Spinal cord (tissue), 10 donors: ENCODE measurements at places on chromosomes 2 and 18.
A peak's percentile ranks its signal among the peaks of the same experiment; 100 is the strongest.

DNA sequence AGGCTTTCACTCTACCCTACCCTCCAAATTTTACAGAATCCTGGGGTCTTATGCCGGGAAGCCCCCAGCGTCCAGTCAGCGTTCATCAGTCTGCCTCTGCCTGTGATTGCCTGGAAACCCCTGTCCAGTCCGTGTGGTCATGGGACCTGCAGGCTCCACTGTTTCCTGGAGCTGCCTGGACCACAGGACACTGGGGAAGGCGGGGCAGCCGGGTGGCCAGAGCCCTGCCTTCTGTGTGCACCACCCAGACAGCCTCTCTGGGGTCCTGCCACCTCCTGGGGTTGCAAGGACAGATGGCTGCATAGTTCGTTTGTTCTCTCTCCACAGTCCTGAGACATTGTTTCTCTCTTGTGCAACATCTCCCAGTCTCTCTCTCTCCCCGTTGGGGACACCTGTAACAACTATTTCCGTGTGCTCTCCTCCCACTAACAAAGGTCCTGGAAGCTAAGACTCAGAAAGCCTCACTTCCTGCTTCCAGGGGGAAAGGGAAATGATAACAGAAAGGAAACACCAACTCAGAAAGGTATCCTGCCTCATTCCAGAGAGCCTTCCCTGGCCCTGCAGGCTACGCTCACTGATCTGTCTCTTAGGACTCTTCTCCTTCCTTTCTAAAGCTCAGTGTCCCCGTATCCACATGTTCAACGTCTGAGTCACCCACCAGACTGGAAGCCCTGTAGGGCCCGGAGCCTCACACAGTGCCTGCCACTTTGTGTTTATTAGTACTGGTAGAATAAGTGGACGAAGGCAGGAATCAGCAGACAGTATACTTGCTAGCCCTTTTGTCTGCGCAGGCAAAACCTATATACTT, 192.8 kb upstream of the RAB12 start:
- no peak for DNase-seq

- DNase-seq = peak; percentile 18
These were observed 215.6 kb upstream of the MAP2 start for GRCh38 chr2:209208211-209208610.

- DNase-seq = no peak
These were observed 45.1 kb upstream of the ZBTB7C start for GRCh38 chr18:48454261-48454757.

DNA sequence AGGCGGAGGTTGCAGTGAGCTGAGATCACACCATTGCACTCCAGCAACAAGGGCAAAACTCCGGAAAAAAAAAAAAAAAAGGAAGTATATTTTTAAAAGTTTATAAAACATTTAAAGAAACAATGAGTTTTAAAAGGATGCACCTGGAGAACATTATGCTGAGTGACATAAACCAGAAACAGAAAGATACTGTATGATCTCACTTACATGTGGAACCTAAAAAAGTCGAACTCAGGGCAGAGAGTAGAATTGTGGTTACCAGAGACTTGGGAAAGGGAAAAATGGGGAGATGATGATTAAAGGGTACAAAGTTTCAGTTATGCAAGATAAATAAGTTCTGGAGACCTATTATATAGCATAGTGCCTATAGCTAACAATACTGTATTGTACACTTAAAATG, 52.8 kb upstream of the RTN4 start:
- no peak for DNase-seq

- peak; percentile 0 for DNase-seq
These were observed 78.2 kb upstream of the UXS1 start for GRCh38 chr2:106272216-106272807.

DNA sequence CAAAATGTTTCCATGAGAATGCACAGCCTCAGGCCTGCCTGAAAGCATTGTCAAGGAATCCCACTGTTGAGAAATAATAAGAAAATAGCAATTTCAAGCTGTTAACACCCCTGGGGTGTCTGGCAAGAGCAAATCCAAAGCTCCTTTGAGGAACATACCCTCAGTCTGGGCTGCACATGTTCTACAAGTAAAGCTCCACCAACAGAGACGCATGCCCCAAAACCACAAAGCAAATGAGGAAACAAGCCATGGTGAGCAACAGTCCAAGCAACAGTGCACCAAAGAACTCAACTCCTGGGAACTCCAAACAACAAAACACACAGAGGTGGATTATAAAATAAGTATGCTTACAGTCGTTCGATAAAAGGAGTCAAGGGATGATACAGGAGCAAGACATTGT, 40.3 kb downstream of the CYP27C1 start:
- DNase-seq = no peak

DNA sequence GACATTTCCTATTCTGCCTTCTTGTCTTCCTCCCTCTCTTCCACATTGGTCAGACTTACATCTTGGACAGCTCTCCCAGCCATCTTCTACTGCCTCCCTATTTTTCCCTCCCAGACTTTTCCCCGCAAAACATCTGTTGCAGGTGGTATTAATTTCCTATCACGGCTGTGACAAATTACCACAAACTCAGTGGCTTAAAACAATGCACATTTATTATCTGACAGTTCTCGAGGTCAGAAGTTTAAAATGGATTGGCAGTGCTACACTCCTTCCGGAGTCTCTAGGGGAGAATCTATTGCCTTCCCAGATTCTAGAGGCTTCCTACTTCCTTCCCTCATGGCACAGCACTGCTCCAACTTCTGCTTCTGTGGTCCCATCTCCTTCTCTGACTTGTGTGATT, 33.3 kb downstream of the STRADB start:
- no peak for DNase-seq

GRCh38 chr2:84477886-84478285, 18.8 kb upstream of the SUCLG1 start:
- DNase-seq = no peak

DNA sequence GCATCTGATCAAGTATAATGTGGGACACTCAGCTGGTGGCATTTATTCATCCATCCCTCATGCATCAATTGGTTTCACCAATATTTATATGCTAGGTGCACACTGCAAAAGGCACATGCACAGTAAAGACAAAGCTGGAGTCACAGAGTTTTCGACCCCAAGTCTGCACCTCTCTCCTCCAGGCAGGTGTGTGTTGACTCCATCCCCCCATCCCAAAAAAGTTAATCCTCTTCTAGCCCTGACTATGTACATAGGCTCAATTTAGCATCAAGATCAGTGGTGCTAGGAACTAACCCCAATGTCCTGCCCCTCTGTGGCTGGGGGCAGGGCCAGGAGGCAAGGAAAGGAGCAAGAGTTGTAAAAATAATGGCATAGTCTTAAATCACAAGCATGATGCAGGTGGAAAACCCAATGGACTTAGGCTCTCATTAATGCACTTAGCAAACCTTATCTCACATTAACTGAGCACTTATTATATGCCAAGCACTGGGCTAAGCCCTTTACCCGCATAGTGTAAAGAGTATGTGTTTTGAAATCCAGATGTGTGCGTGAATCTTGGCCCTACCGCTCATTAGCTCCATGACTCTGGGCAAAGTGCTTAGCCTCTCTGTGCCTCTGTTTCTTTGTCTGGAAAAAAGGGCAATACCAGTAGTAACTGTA, 3.1 kb downstream of the EVA1A start:
- DNase-seq = no peak

GRCh38 chr2:75949385-75950030, 238.8 kb upstream of the GCFC2 start:
- DNase-seq = no peak

DNA sequence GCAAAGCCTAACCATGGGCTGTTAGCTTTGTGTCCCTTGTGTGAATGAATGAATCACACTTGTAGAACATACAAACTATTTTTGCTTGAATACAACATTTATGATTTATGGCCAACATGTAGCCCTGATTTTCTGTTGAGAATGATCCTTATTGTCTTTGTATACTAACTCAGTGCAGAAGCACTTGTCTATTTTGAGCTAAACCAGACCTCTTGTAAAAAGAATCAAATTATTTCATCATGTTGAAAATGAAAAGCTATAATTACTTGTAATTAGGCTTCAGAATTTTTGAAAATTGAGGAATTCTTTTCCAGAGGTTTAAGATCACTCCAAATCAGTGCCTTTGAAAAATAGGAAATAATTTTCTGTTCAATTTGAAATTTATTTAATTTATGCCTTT, 85.9 kb downstream of the ZNF407 start:
- no peak for DNase-seq

GRCh38 chr2:217431577-217432269, 571.1 kb downstream of the TNS1 start:
- no peak for DNase-seq

DNA sequence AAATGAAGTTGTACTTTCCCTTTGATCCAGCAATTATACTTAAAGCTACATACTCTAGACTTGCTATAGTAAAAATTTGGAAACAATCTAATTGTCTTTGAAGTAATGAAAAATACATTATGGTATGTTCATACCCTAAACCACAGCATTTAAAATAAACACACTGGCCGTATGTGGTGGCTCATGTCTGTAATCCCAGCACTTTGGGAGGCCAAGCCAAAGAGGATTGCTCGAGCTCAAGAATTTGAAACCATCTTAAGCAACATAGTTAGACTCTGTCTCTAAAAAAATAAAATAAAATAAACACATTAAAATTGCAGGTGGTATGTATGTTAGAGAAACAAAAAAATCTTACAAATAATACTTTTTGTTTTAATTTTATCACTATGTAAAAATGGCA, 208.1 kb upstream of the KLHL14 start:
- DNase-seq = no peak

- no peak for DNase-seq
These were observed at the start of gene WIPF1 for GRCh38 chr2:174597345-174598047. TSS of gene WIPF1 (minus strand) at chr2:174597804. CDS start at chr2:174585573, 12,231 bp downstream.

- no peak for DNase-seq
These were observed 292.6 kb downstream of the FSIP2 start for GRCh38 chr2:186031229-186031628.

DNA sequence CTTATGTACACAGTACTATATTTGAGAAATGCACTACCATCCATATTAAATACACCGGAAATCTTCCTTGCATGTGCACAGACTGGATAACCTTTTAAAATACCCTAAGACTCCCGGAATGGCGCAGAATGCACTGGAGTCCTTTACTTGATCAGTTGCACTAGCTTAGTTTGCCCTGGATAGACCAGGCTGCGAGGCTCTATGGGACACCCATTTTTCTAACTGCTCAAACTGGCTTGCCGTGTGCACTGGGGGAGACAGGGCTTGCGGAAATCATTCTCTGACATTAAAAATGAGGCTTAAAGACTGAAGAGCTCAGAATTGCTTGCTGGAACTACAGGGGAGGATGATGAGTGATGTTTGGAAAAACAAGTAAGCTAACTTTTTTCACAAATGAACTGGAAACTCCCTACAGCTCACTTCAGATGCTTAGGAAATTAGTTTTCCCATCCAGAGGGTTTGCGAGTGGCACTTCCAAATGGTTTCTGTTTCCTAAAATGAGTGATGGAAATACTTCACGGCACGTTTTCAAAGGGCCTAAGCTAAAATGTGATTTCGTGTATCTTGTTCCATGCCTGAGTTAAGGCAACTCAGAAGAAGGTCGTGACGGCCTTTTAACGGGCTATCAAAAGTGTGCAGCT, 2.7 kb downstream of the NCK2 start:
- DNase-seq = no peak
